T1000 (cell line): ENCODE measurements at places on chromosomes 6 and 20.

DNA sequence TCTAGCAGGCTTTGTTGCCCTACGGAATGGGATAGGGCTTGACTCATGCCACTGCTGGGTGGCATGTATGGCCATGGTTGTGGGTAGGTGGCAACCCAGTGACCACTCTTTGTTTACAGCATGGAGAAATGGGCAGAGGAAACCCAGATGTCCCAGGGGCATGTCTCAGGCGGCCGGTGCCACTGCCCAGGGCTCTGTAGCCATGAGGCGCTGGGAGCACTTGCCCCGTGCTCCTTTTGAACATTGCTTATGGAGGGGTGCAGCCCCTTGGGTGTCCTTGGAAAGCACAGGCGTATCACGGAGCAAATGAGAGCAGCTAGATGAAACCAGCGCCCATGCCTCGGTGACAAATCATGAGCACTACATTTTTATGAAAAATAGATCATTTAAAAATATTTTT lies 212.5 kb upstream of the ECI2 start:
- DNase-seq: no peak

- DNase-seq: no peak
Observed at GRCh38 chr20:15700147-15700765, 873.0 kb downstream of the KIF16B start.

GRCh38 chr20:3777716-3778629 lies 3.3 kb downstream of the SPEF1 start:
- DNase-seq: peak; percentile 23

DNA sequence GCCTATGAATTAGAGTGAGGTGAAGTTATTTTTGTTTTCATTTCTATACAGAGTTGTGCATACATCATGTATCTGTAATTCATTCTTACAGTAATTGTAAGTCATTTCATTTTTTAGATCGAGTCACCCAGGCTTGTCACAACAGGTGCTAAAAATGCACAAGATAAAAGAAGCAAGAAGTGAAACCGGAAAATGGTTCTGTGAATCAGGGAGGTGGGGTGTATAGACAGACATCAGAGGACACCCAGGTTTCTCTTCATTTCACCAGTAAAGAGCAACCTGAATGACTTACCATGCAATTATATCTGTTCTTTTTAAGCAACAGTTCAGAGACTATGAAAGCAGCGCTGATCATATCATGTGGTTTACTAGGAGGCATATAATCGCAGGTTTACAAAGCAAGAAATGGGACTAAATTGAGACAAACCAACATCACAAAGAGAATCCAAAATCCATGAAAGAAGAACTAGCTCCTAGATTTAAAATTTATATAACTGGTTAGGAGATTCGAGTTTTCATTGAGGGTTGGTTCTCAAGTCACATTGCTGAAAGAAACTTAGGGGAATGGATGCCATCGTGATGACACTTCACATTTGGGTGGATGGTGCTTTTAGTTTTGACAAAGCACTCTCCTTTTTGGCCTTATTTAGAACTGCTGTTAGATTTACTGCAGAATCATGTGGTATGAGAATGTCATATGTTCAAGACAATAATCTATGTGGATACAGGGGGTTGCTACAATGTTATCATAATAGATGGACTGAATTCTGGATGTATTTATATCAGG lies 27.9 kb upstream of the TBC1D7 start:
- DNase-seq: no peak

DNA sequence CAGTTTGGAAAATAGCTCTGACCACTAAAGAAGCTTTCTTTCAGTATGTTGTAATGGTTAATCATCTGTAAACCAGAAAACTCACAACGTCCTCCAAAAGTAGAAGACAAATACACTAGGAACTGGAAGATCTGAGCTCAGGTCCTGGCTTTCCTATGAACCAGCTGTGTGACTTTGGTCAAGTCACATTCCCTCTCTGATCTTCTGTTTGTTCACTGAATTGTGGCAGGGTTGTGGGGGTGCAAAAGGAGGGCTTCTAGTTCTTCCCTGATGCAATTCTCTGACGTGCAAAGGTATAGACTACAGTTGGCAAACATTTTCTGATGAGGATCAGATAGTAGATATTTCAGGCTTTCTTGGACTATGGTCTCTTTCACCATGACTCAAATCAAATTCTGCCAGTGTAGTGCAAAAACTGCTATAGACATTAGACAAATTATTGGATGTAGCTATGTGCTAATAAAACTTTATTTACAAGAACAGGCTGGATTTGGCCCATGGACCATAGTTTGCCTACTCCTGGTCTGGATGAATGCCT lies 44.9 kb downstream of the ATXN1 start:
- DNase-seq: no peak

- no peak for DNase-seq
Observed at GRCh38 chr6:17088091-17088611, 13.7 kb upstream of the STMND1 start.

DNA sequence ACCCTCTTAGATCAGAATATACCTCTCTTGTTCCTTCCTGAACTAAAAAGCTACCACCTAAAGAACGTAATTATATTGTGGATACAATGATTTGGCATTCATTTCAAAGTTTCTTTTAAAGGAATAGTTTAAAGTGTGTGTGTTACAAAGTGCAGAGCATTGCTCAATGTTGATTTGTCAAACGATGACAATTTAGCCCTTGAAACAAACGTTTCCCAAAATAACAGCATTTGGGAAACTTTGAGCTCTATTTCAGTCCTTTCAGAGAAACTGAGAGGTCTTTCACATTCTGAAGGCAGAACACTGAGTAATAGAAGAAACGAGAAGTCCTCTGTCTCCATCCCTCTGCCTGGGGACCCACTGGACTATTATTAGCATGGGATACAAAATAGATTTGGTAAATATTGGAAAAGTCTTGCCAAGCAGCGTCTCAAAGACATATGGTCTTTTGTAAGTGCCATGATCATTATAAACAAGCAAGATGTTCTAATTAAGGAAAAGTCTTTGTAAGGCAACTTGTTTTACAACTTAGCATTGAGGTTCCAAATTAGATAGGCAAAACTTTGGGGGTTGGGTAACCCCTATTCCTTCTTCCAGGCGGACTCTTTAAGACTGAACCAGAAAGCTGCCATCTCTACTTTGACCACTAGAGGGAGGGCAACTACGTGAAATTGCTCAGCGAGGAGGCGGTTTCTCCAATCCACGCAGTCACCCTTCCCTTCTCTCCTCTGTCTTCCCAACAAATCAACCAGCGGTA lies 208.8 kb downstream of the RNF144B start:
- peak; percentile 21 for DNase-seq

- peak; percentile 55 for DNase-seq
Observed at GRCh38 chr6:27814665-27815424, 97.4 kb downstream of the OR2B2 start.

- no peak for DNase-seq
Observed at GRCh38 chr20:35947489-35947888, 6.8 kb downstream of the SCAND1 start.

GRCh38 chr6:70547313-70547712 lies 19.4 kb upstream of the SDHAF4 start:
- no peak for DNase-seq

DNA sequence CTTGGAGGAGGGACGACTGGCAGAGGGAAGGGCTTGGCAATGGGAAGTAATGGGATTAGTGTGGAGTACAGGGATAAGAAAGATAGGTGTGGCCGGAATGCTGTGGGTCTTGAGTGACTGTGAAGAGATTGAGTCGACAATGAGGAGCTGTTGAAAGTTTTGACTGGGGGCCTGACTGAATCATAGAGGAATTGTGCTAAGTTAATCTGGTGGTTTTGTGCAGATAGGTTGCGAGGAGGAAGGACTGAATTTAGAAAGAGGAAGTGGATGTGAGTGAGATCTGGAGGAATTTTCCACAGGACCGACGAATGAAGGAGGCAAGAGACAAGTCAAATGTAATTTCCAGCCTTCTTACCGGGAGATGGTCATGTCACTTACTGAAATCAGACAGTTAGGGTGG lies 143.9 kb upstream of the RALGAPA2 start:
- no peak for DNase-seq
